ENCODE measurements at places on chromosomes 2 and 18. TPM values are rescaled to one million over a fixed set of nuclear protein-coding genes. Genes with fewer than 3 reads are reported as not detected.
A peak's percentile ranks its signal among the peaks of the same experiment; 100 is the strongest.

Gene RNASEH1
- total RNA-seq = 43.0 TPM

Gene GALR1
- total RNA-seq = not detected

Gene ATG16L1
- 54.1 TPM for total RNA-seq

- no peak for DNase-seq
These were observed 90.1 kb downstream of the DOK6 start for GRCh38 chr18:69490813-69491212.

Gene FAM237A
- total RNA-seq = not detected

- no peak for DNase-seq
These were observed 46.7 kb upstream of the CREB1 start for GRCh38 chr2:207483066-207483465.

Gene NT5DC4
- total RNA-seq = not detected

DNA sequence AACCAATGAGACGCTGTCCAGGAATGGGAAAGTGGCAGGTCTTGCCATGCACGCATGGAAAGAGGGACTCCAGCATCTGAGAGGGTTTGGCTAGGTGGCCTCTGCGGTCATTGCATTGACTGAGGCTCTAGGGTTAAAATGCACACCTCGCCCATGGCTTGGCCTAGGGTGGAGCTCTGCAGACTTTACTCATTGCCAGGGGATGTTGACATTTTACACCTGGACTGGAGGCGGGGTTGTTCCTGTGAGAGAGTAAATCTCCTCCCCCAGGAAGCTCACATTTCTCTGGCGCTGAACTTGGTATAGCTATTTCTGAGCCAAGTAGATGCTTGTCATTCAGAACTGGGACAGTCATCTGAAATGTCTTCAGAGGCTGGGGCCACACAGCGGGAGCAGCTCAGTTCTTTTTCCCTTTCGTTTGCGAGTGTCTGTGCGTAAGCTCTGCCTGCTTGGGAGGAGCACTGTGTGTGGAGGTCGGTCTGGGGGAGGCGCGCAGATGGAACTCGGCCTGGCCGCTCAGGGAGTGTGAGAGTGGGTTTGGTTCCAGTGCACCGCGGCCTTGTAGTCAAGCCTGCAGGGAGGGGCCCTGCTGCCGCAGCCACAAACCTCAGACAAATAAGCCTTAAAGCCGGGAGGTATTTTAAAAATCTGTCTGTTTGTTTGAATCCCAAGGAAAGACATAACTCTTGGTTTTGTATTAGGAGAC, 76.5 kb downstream of the LPIN1 start:
- DNase-seq = no peak

Gene DPYSL5
- 1.3 TPM for total RNA-seq

Gene VWA3B
- total RNA-seq = not detected

GRCh38 chr2:186125156-186125555, 360.9 kb upstream of the ZC3H15 start:
- no peak for DNase-seq

DNA sequence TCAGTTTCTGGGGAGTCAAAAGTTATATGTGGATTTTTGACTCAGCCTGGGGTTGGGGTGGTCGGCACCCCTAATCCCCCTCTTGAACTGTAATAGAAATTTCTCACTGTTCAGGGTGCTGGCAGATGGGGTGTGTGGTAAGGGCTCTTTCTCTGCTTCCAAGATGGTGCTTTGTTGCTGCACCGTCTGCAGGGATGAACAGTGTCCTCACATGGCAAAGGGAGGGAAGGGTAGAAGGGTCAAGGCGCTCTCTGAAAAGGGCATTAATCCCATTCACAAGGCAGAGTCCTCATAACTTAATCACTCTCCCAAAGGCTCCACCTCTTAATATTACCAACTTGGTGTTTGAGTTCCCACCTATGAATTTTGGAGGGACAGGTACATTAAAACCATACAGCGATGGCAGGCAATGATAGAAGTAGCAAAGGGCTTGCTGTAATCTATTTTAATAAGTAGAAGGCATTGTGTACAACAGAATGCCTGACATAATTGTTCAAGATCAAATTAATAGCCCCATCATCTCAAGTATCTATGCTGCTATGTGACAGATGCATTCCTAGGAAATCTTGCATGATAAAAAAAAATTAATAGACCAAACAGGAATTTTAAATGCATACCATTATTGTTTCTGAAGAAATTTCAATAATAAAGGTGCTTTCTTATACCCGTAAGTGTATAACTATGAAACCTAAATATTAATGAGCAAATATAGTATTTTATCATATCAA, 28.1 kb downstream of the MMADHC start:
- no peak for DNase-seq

GRCh38 chr2:26636935-26637334, 4.2 kb downstream of the CIB4 start:
- no peak for DNase-seq

DNA sequence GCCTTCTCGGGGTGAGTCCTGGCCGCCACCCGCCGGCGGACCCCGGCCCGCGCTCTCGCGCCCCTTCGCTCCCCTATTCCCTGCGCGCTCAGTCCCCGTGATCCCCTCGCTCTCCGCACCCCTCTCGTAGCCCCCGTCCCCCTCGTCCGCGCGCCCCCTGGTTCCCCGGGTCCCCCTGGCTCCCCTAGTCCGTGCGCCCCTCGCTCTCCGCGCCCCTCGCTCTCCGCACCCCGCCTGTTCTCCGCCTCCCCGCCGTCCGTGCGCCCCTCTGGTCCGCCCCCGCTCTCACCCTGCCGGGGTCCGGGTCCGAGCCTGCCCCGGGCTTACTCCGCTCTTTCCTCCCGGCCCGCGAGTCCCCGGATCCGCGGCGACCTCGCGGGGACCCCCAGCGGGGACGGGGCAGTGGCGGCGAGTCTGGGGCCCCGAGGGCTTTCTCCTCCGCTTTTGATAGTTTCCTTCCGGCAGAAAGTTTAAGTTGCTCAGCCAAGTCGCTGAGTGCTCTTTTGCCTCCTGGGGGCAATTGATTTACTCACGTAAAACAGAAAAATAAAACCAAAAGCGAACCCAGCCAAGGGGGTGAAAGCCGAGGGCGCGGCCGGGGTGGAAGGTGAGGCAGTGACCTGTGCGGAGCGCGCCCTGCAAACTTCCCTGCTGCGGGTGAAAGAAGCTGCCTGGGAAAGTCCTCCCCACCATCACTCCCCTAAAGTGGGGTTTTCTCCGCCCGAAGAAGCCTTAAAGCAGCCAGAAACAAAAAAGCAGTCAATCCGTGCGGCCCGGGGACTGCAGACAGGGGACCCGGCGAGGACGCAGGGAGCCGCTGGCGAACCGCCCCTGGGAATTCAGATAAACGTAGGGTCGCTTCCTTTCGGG, 568 bp downstream of the RAB31 start:
- no peak for DNase-seq

DNA sequence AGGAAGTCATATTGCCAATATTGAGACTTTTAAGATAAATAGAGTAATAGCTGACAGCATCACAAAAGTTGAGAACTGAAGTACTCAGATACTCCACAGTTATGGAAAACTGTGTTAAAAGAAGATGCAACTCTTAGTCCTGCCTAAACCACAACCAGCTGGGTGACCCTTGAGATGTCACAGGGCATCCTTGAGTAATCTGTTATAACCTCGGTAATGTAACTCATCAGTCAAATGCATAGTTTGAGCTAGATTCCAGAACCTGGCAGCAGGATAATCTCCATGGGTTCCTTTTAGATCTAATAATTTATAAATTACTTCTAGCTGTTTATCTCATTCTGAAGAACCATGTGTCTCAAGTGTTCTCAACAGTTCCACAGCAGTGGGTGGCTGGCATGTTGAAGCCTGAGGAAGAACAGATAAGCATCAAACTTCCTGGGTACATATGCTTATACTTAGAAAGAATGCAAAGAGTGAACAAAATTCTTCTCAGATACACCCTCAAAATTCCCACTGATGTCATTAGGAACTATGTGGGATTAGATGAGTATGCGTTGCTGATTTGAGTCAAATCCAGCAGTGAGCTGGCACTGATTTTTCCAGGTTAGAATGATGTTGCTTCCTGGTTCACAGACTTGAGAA, 304.1 kb upstream of the ERBB4 start:
- DNase-seq = no peak

DNA sequence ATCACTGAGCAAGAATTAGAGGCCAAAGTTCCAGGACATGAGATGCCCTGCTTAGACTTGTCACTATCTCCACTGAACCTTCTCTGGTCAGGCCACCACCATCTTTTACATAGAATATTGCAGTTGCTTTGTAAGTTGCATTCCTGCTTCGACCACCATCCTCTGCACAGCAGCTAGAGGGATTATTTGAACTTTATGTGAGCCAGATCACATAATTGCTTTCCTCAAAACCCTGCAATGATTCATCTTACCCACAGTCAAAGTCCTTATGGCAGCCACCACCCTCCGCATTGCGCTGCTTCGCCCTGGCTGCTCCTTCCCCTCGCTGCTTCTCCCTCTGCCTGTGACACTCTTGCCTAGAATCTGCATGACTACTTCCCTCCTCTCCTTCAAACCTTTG, 111.3 kb downstream of the EML6 start:
- DNase-seq = no peak

- no peak for DNase-seq
These were observed 797.3 kb downstream of the BCL11A start for GRCh38 chr2:59756150-59756549.

Gene SAP130
- total RNA-seq = 9.3 TPM

DNA sequence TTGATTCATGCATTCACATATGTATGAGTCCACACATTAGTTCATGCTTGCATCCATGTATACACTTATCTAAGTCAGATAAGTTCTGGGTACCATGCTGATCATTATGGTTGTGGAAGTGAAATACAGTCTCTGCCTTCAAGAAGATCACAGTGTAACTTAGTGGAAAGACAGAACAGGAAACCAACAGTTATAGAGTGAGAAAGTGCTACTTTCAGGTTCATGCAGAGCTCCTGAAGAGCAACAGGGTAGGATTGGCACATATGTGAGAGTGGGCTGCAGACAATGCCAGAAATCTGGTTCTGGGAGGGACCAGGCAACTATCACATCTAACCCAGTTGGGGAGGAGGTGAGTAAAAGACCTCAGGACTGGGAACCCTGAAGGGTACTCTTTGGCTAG, 35.4 kb upstream of the PGAP1 start:
- DNase-seq = no peak

Gene COL6A3
- total RNA-seq = 81.9 TPM

DNA sequence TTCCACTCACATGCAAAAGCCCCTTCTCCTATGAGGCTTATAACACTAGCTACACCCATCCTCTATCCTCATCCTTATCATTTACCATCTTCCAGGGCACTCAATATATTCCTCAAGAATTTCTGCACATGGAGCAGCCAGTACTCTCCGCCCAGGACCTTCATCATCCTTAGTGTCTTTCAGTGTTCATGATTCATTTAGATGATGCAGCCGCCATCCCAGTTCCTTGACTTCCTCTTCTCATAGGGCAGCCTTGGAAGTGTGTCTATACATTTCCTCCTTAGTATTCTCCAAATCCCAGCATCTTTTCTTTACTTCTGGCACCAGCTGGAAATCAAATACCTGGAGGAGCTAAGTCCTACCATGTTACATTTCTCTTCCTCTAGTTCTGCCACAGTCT, 3.0 kb upstream of the ITSN2 start:
- DNase-seq = no peak

Gene REG3A
- not detected for total RNA-seq

DNA sequence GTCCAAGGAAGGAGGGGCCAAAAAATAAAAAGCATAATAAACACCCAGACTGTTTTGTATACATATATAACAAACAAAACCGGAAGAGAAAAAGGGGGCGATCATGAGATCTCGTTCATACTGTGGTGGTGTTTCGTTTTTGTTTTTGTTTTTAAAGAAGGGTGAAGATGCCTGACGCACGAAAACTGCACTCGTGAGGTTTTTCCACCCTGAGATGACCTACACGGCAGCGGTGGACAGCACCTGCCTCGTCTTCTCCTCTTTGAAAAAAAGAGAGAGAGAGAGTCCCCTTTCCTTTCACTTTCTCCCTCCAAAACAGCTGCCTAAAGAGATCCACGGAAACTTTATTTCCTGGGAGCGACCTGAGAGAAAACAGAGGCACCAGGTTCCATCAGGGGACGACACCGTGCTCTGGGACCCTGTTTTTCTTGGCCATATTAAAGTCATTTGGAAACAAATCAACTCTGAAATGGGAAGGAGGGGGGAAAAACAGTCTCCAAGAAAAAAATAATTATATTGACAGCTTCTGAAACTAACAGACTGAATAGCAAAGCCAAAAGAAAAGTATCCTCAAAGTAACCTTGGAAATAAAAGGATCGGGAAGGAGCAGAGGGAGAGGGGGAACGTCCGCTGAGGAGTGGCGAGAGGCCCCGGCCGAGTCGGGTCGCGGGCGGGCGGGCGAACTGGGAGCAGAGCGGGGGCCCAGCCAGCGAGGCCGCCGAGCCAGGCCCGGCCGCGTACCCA, 3.5 kb downstream of the POU3F3 start:
- no peak for DNase-seq

GRCh38 chr2:8103085-8103708, 578.7 kb upstream of the ID2 start:
- DNase-seq = no peak

Gene ST6GAL2
- total RNA-seq = 4.5 TPM

- no peak for DNase-seq
These were observed 365.2 kb downstream of the AKAIN1 start for GRCh38 chr18:4831791-4832375.

GRCh38 chr18:68177807-68178702, 536.9 kb downstream of the TMX3 start:
- peak; percentile 52 for DNase-seq

GRCh38 chr2:67689651-67690050, 292.5 kb downstream of the ETAA1 start:
- no peak for DNase-seq

GRCh38 chr2:200253639-200254038, 52.9 kb upstream of the SPATS2L start:
- DNase-seq = no peak

- DNase-seq = no peak
These were observed 4.0 kb downstream of the FLACC1 start for GRCh38 chr2:201353116-201353515.

DNA sequence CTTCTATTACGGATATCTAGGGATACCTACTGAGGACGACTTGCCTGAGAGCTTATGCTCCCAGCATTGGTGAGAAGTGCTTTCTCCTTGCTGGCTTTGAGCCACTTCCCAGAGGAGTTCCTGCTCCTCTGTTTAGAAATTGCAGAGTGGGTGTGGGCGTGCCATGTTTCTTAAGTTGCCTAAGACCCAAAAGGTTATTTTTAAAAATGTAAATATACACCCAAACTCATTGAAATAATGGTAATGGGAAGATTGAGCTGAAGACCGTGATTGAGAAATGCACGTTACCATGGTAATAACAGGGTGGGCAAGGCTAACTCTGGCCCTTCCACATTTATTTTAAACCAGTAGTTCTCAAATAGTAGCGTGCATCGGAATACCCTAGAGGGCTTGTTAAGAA, 17.2 kb upstream of the TMEM200C start:
- DNase-seq = no peak

GRCh38 chr2:142877216-142877838, at the start of gene KYNU:
KYNU (plus strand) TSS chr2:142877664; CDS start chr2:142885368, 7,704 bp downstream.
- no peak for DNase-seq

Gene GCKR
- total RNA-seq = 0.88 TPM

DNA sequence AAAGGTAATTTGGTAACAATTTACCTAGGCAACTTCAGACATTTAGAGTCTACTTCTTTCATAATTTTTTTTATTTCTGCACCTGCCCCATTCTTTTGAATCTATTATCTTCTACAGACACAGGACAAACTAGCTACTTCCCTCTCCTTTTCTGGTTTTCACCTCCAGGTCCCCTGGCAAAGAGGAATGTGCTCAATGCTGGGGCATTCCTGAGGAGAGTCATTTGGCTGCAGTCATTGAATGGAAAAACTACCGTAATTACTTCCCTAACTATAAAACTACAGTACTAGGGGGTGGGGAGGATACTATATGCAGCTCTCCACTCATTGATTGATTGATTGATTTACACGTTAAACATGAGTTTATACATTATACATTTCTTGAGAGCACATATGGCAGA, 11.2 kb upstream of the ARHGAP28 start:
- no peak for DNase-seq

GRCh38 chr2:31523871-31524492, 56.8 kb downstream of the SRD5A2 start:
- DNase-seq = no peak

Data from kidney epithelial cell (primary cell).